Activated CD8-positive, alpha-beta T cell treated with anti-CD3 and anti-CD28 coated beads, Interleukin-2, amount 10 ng/mL, durations not matched to agents 7 days and 5 days (primary cell): ENCODE measurements at places on chromosomes 16 and 17. TPM values are rescaled to one million over a fixed set of nuclear protein-coding genes. Genes with fewer than 3 reads are reported as not detected.

HEATR3 gene
- 29.7 TPM for total RNA-seq

GRCh38 chr16:53642094-53642493 lies 61.6 kb downstream of the RPGRIP1L start:
- H3K27ac ChIP-seq: no peak overlapping the region
- no peaks in the 10 kb centered on the region for H3K4me1 ChIP-seq
- DNase-seq: no peak
- no peaks in the 10 kb centered on the region for H3K27me3 ChIP-seq
- no peak overlapping the region for H3K4me3 ChIP-seq

DNA sequence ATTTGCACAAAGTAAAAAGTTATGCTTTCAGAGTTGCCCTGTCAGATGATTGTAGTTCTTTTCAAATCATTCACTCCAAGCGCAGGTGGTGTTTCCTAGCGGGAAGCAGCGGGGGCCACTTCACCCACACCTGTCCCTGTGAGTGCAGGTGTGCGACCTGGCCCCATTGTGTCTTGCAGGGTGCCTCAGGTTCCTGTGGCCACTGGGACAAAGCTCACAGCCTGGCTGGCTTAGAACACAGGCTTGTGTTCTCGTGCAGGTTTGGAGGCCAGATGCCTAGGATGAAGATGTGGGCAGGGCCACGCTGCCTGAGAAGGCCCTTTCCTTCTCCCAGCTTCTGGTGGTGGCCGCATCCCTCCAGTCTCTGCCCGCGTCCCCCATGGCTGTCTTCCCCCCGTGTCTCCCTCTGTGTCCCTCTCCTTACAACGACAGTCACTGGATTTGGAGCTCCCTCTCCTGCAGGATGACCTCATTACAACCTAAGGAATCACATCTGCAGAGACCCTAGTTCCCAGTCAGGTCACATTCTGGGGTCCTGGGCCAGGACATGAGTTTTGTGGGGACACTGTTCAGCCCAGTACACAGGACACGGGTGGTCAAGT lies 90.5 kb downstream of the NPIPB11 start:
- H3K27ac ChIP-seq: no peak overlapping the region
- H3K27me3 ChIP-seq: no peaks in the 10 kb centered on the region
- no peak overlapping the region for H3K4me3 ChIP-seq
- H3K4me1 ChIP-seq: peaks cover 7% of the 10 kb centered on the region

RAB26 gene
- total RNA-seq: 0.31 TPM

FOXF1 gene
- total RNA-seq: not detected

- H3K27me3 ChIP-seq: no peaks in the 10 kb centered on the region
- no peaks in the 10 kb centered on the region for H3K36me3 ChIP-seq
- no peak overlapping the region for H3K27ac ChIP-seq
- DNase-seq: no peak
- H3K4me1 ChIP-seq: peaks cover 7% of the 10 kb centered on the region
These were observed 14.3 kb downstream of the CMTM3 start for GRCh38 chr16:66618588-66619375.

DNA sequence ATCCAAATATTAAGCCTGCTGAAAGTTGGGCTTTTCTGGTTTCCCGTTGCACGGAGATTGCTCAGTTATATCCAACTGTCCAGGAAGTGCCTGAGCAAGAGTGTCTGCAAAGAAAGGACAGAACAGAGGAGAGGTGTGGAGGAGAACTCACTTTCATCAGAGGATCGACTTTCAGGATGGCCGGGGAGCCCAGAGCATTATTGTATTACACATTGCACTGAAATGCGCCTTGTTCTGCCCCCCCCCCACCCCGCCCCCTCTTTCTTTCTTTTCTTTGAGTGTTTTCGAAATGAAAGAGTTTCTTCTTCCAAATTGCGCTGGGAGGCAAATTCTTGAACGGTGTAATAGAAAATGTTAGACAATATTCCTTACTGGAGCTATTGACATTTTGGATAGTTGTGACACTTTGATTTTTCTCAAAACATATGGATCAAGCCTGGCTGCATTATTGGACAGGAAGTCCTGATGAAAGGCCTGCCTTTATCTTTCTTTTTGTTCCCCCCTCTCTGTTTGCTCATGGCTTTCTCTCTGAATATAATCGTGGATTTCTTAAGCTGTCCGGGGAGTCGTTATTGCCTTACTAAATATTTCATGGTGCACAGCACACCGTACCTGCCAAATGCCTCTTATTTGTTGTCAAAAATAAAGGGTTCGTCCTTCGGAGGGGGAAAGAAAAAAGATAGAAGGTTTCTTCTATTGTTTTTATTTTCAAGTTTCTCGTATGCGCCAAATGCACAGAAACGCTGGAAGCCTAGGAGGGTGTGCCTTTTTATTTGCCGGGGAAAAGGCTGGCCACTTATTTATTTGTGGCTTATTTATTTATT lies 110.8 kb downstream of the IRX3 start:
- no peak for DNase-seq
- H3K4me1 ChIP-seq: no peaks in the 10 kb centered on the region
- H3K4me3 ChIP-seq: no peak overlapping the region
- H3K36me3 ChIP-seq: no peaks in the 10 kb centered on the region

CENPX gene
- total RNA-seq: 87.7 TPM
